ENCODE measurements at places on chromosomes 4 and X. TPM values are rescaled to one million over a fixed set of nuclear protein-coding genes. Genes with fewer than 3 reads are reported as not detected.

Gene RRH
- not detected for polyA plus RNA-seq

Gene PTTG2
- not detected for polyA plus RNA-seq

Gene UGT2B10
- polyA plus RNA-seq, result not detected

Gene TCEAL4
- 20.8 TPM for polyA plus RNA-seq

Gene NOX1
- polyA plus RNA-seq, result not detected

Gene DRD5
- not detected for polyA plus RNA-seq

Gene SLC2A9
- polyA plus RNA-seq, result 0.37 TPM

Gene HAND2
- polyA plus RNA-seq, result not detected

Gene CENPVL2
- not detected for polyA plus RNA-seq

Gene MAGED2
- polyA plus RNA-seq, result 132 TPM

Gene MAGIX
- polyA plus RNA-seq, result 0.52 TPM

Gene MAD2L1
- polyA plus RNA-seq, result 16.6 TPM

Gene COL25A1
- polyA plus RNA-seq, result not detected

Gene NXT2
- polyA plus RNA-seq, result 17.2 TPM

Gene GPR82
- 0.10 TPM for polyA plus RNA-seq

Gene VCX2
- not detected for polyA plus RNA-seq

Gene TCEAL7
- not detected for polyA plus RNA-seq

Gene XAGE2
- not detected for polyA plus RNA-seq

Gene SCML1
- polyA plus RNA-seq, result 6.0 TPM

Gene TRO
- 1.2 TPM for polyA plus RNA-seq

Gene SPANXD
- not detected for polyA plus RNA-seq

All from naive thymus-derived CD8-positive, alpha-beta T cell (primary cell).